ENCODE measurements at places on chromosomes 7 and 10.

DNA sequence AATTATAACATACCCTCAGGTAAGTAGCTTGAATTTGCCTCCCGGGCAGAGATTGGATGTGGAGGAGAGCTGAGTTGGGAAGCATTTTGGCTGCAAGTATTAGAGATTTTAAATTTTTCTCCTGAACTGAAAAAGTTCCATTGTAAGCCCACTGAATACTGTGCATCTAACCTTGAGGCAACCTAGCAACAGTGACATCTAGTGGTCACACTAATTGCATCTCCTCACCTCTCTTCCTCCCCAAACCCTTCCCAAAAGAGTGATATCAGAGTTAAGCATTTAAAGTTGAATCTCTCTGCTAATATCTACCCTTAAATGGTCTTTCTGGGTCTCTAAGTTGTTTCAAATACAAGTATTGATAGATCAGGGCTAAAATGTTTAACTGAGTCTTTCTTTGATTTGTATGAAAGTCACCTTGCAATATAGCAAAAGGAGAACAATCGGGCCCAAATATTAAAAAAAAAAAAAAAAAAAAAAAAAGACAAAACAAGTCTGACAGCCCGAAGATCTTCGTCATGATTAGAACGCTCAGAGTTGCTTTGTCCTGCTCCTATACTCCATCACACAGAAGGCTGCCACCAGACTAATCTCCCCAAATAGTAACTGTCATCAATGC is 40.4 kb upstream of the DLX5 start:
- DNase-seq = peak; percentile 10
- H3K27me3 ChIP-seq = no peaks in the 10 kb centered on the region
- H3K4me3 ChIP-seq = no peak overlapping the region
- H3K4me1 ChIP-seq = no peaks in the 10 kb centered on the region

DNA sequence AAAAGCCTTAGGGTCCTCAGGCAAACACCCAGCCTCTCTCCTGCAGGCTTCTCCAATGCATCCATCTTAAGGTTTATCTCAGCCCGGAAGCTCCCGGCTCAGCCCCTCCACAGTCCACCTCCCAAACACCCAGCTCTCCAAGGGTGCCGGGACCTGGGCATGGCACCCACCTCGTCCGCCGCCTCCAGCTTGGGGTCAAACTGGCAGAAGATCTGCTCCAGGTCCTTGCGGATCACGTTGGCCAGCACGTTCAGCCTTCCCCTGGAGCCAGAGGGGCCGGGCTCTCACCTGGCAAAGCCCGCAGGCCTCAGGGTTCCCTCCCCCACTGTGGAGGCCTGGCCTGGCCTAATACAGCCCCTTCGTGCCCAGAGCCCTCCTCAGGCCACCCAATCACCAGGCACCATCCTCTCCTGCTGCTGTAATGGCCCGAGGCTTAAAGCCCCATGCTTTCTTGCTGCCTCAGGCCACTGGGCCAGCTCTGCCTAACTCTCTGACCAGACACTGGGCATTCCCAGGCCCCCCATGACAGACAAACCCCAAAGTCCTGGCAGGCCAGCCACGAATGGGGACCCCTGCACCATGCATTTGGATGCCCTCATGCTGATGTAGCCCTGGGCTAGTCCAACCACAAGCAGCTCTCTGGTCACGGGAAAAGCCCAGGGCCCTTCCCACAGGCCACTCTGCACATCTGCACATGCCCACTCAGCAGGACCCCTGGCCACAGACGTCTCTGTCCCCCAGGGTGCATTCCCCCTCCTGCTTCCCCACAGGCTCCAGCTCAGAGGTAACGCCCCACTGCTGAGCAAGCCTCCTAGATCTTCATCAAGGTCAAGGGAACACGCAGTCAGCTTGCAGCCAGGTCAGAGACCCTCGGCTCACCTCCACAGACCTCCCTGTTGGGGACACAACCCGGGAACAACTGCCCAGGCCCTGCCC is 12.3 kb downstream of the OGDHL start:
- H3K27me3 ChIP-seq = peaks cover 95% of the 10 kb centered on the region
- H3K4me1 ChIP-seq = no peaks in the 10 kb centered on the region
- H3K36me3 ChIP-seq = no peaks in the 10 kb centered on the region
- DNase-seq = no peak
- H3K27ac ChIP-seq = no peak overlapping the region

DNA sequence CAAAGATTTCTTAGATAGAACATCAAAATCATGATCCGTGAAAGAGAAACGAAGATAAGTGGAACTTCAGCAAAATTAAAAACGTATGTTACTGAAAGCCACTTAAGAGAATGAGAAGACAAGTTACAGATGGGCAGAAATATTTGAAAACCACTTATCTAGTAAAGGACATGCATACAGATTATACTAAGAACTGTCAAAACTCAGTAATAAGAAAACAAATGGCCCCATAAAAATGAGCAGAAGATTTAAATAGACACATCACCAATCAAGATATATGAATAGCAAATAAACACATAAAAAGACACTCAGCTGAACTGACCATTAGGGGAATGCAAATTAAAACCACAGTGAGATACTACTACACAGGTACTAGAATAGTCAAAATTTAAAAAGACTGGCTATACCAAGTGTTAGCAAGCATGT is 343.7 kb downstream of the PTEN start:
- no peak overlapping the region for H3K27ac ChIP-seq
- no peak for DNase-seq
- H3K27me3 ChIP-seq = no peaks in the 10 kb centered on the region

DNA sequence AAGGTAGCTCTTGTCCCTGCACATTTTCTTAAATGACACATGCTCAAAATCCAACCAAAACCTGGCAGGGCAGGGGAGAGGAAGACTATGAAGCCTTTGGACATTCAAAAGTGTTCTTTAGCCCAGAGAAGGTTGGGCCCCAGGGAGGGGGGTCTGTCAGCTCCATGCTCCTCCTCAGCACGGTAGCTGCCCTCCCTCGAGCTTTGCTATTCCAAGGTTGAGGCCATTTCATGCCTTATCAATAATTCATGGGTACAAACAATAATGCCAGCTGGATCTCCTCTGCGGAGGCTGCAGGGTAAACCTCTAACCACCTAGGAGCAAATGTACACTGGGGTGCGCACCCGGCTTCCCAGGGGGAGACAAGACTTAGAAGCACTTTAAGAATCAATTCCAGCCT is 61.5 kb downstream of the SLIT1 start:
- peaks cover 56% of the 10 kb centered on the region for H3K27me3 ChIP-seq
- H3K4me3 ChIP-seq = no peak overlapping the region
- H3K36me3 ChIP-seq = no peaks in the 10 kb centered on the region
- H3K27ac ChIP-seq = no peak overlapping the region
- no peak for DNase-seq

- no peak for DNase-seq
- H3K4me1 ChIP-seq = peaks cover 44% of the 10 kb centered on the region
- H3K27ac ChIP-seq = no peak overlapping the region
Measured at GRCh38 chr7:5689118-5689517, 92.3 kb downstream of the RNF216 start.

DNA sequence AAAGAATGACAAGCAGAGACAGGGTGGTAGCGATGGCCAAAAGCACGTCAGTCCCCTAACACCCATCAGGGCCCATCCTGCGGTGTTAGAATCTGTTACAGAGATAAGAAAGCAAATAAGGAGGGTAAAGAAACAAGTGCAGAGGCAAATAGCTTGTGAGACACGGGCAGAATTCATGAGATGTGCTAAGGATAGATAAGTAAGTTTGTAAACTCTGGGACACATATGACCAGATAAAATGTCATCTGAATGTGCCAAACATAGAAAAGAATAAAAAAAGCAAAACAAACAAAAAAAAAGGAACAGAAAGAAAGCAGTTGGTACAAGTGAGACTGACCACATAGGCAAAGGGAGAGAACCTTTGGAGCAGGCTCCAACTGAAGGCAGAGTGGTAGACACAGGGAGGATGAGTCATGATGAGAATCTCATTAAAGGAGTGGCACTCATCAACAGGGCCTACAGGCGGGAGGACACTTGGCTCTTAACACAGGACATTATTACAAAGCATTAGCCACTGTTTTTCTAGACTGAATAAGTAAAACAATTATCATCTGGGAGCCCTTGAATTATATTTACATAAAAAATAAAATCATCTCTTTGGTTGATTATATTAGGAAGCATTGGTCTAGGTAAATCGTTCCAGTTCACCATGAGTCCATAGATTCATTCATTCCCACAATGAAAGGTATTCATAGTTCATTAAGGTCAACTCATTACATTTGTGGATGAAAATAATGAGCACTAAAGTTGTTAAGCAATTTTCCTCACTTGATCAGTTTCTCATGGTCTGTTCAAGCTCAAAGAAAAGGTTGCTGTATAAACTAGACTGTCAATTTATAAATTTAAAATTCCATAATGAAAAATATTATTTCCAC is 21.5 kb upstream of the EPHB6 start:
- DNase-seq = no peak
- peak overlapping the region; percentile 54 for H3K27ac ChIP-seq
- H3K4me1 ChIP-seq = peaks cover 36% of the 10 kb centered on the region
- H3K27me3 ChIP-seq = no peaks in the 10 kb centered on the region
- H3K4me3 ChIP-seq = no peak overlapping the region
- H3K36me3 ChIP-seq = no peaks in the 10 kb centered on the region

DNA sequence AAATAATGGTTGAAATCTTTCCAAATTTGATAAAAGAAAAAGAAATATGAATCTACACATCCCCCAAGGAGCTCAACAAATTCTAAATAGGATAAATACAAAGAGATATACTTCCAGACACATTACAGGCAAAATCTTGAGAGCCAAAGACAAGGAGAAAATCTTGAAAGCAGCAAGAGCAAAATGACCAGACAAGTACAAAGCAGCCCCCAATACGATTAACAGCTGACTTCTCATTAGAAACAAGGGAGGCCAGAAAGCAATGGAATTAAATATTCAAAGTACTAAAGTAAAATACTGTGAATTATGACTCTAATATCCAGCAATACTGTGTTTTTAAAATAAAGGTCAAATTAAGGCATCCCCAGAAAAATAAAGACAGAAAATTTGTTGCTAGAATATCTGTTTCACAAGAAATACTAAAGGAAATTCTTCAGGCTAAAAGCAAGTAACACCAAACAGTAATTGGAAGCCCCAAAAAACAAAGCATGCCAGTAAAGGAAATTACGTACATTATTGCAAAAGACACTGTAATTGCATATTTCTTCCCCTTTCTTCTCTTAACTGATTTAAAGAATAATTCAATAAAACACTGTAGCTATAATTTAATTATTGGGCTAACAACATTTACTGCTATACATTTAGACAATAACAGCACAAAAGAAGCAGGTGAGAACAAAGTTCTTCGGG is 36.4 kb downstream of the ZNF438 start:
- no peak for DNase-seq
- H3K4me1 ChIP-seq = no peaks in the 10 kb centered on the region
- no peaks in the 10 kb centered on the region for H3K27me3 ChIP-seq
- no peak overlapping the region for H3K27ac ChIP-seq

DNA sequence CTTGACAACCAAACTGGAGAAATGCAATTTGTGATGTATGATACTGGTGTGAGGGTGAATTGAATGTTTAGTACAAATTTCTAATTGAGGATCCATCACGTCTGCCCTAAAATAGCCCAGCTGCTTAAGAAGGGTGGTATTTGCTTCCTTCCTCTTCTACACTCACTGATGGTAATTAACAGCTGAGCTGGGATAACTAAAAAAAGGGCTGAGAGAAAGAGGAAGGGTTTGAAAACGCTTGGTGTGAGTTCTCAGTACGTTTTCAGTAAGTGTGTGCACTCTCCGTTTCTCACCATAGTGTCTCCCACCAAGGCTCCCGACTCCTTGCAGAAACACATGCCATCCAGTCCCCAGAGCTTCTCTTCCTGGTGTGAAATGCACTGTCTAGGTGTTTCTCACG is 54.3 kb downstream of the MAP3K8 start:
- H3K27ac ChIP-seq = no peak overlapping the region
- no peak overlapping the region for H3K4me3 ChIP-seq
- no peaks in the 10 kb centered on the region for H3K36me3 ChIP-seq

GRCh38 chr10:33216661-33217427 is 117.6 kb downstream of the NRP1 start:
- H3K4me1 ChIP-seq = peaks cover 36% of the 10 kb centered on the region
- H3K27ac ChIP-seq = peak overlapping the region; percentile 89
- no peak overlapping the region for H3K4me3 ChIP-seq
- H3K27me3 ChIP-seq = no peaks in the 10 kb centered on the region
- peaks cover 28% of the 10 kb centered on the region for H3K36me3 ChIP-seq

DNA sequence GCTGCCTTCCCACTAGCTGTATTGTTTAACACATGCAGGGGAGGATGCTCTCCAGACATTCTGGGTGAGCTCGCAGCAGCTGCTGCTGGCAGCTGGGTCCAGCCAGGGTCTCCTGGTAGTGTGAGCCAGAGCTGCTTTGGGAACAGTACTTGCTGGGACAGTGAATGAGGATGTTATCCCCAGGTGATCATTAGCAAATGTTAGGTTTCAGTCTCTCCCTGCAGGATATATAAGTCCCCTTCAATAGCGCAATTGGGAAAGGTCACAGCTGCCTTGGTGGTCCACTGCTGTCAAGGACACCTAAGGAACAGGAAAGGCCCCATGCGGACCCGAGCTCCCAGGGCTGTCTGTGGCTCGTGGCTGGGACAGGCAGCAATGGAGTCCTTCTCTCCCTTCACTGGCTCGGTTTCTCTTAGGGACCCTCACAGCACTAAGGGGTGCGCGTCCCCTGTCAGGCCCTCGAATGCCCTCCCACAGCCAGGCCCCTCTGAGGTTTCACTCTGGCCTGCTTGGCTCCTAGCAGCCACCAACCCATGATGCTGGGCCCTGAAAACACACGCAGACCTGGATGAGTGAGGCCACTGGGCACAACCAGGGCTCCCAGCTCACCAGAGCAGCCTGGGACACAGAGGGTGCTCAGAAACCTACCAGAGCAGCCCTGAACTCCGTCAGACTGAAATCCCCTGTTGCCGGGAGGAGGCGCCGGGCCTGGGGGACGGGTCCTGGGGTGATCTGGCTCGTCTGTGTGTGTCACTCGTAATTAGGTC is 173.0 kb upstream of the LANCL2 start:
- no peaks in the 10 kb centered on the region for H3K4me1 ChIP-seq
- peaks cover 84% of the 10 kb centered on the region for H3K36me3 ChIP-seq
- no peaks in the 10 kb centered on the region for H3K27me3 ChIP-seq
- H3K27ac ChIP-seq = no peak overlapping the region
- no peak for DNase-seq

DNA sequence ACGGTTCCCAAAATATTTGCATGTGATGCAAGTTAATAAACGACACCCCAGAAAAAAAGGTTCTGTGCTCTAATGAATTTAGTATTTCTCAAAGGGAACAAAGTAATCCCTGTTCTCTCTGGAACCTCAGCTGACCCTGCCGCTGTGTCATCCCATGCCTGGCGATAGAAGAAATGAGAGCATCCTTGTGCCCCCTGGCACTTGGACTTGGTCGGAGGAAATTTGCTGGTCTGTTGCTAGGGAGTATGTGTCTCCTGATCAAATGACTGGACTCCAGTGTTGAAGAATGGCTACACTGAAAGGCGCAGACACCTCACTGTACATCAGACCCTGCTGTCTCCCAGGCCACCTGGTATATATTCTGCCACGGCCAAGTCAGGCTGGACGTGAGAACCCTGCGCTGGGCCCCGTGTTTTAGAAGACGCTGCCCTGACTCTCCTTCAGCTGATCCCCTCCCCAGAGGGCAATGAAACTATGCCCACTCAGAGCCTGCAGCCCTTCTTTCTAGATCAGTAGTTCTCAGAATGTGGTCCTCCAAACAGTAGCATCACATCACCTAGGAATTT is 67.2 kb downstream of the THNSL1 start:
- H3K36me3 ChIP-seq = no peaks in the 10 kb centered on the region
- no peak overlapping the region for H3K27ac ChIP-seq
- H3K4me1 ChIP-seq = no peaks in the 10 kb centered on the region
- no peak overlapping the region for H3K4me3 ChIP-seq

- H3K4me3 ChIP-seq = no peak overlapping the region
- no peaks in the 10 kb centered on the region for H3K36me3 ChIP-seq
- no peak for DNase-seq
- peaks cover 40% of the 10 kb centered on the region for H3K4me1 ChIP-seq
Measured at GRCh38 chr7:35029311-35029710, 8.0 kb downstream of the DPY19L1 start.

GRCh38 chr10:129972145-129972965 is 8.3 kb upstream of the EBF3 start:
- H3K27ac ChIP-seq = no peak overlapping the region
- H3K4me1 ChIP-seq = no peaks in the 10 kb centered on the region
